Lung (tissue), 17 donors: ENCODE measurements at places on chromosomes 5 and 9. TPM values are rescaled to one million over a fixed set of nuclear protein-coding genes. Genes with fewer than 3 reads are reported as not detected.

The SOHLH1 gene
- not detected for total RNA-seq

The POU5F2 gene
- total RNA-seq, result 8.6 TPM

The PCDHGA12 gene
- 5.6 TPM for total RNA-seq

The VPS13A gene
- 19.3 TPM for total RNA-seq

The MYO10 gene
- total RNA-seq, result 71.5 TPM
